Hair follicular keratinocyte (primary cell): ENCODE measurements at places on chromosomes 12 and 14. TPM values are rescaled to one million over a fixed set of nuclear protein-coding genes. Genes with fewer than 3 reads are reported as not detected.

The CLEC1B gene
- not detected in 2 replicates for total RNA-seq

The FAIM2 gene
- total RNA-seq, result not detected in 2 replicates

The IL26 gene
- total RNA-seq, result not detected in 2 replicates

The EDDM3A gene
- total RNA-seq, result not detected in 2 replicates

The KLRK1 gene
- 0.31 TPM in 1 of 2 replicates, not detected in the other for total RNA-seq

The KIF21A gene
- total RNA-seq, result 17.0 and 20.6 TPM in 2 replicates

The ERH gene
- total RNA-seq, result 67.9 and 115 TPM in 2 replicates

The ITFG2 gene
- total RNA-seq, result 11.3 and 14.1 TPM in 2 replicates

The ARG2 gene
- 60.0 and 83.0 TPM in 2 replicates for total RNA-seq

The OTUB2 gene
- 2.4 and 3.5 TPM in 2 replicates for total RNA-seq

The GNB3 gene
- total RNA-seq, result 0.47 and 0.49 TPM in 2 replicates

The SLC10A1 gene
- not detected in 2 replicates for total RNA-seq
